Lung (tissue), 17 donors: ENCODE measurements at places on chromosomes 12 and 14. TPM values are rescaled to one million over a fixed set of nuclear protein-coding genes. Genes with fewer than 3 reads are reported as not detected.

GRCh38 chr12:61188801-61189595 lies 1071.2 kb upstream of the USP15 start:
- no peak for DNase-seq

DNA sequence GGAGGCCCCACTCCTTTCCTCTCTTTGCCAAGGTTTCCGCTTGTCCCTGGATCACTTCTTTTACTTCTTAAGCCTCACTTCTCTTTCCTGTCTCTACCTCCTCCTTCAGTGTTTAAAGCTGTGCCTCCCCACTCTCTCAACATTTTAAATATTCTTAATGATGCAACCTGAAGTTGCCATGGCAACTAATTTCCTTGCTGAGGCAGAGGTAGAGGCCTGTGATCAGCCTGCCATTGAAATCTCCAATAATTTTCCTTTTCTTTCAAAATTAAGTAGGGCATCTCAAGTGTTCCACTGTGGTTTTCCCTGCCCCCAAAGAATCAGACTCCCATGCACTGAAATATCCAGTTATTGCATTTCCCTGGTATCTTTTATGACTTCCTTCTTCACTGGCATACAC lies 108.6 kb upstream of the VRK1 start:
- DNase-seq, result no peak

DNA sequence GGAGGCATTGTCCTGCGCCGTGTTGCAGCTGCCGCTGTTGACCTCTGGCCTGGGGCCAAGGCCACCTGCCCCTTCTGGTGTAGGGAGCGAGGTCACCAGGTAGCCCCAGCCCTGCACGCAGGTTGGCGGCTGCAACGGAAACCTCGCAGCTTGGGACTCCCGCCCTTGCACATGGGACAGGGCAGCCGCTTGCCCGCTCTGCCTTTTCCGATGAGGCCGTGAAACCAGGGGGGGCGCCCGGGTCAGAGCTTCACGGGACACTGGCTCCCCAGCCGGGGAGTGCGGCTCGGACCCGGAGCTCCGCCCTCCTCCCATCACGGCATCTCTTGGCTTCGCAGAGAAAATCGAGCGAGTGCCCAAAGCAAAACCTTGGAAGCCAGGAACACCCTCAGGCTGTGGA lies 25.4 kb downstream of the DNAH10 start:
- no peak for DNase-seq

Gene NFE2
- 6.9 TPM for total RNA-seq

GRCh38 chr14:22429546-22430294 lies 159.3 kb downstream of the DAD1 start:
- no peak for DNase-seq

- no peak for DNase-seq
Measured at GRCh38 chr12:67918441-67918840, 70.8 kb upstream of the IFNG-AS1 start.

GRCh38 chr12:12916135-12916944 lies 25.0 kb downstream of the GPRC5A start:
- DNase-seq, result peak; percentile 87
